ENCODE measurements at places on chromosomes 11 and 22. TPM values are rescaled to one million over a fixed set of nuclear protein-coding genes. Genes with fewer than 3 reads are reported as not detected.

DNA sequence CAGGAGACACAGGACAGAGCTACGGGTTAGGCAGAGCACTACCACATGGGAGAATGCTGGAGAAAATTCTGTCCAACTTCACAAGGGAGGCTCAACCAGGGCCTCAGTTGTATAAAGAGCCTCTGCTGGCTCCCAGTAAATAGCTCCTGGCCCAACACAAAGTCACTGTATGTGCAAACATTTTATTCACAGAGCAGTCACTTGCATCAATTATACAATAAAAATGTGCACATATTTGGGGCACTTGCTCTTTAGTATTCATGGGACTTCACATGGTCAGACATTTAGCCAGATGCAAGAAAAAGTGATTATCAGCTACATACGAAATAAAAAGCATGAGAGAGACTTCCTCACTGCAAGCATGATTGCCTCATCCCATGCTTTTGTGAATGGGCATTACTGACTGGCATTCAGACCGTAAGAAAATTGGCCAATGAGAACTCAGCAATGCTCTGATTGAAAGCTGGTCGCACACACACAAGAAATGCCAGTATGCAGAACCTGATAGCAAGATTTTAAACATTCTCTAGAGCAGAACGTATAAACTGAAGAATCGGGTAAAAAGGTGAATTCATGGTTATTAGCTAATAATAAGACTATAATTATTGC, 39.4 kb downstream of the BLID start:
- H3K4me1 ChIP-seq: no peaks in the 10 kb centered on the region
- no peak overlapping the region for H3K27ac ChIP-seq
- H3K36me3 ChIP-seq: no peaks in the 10 kb centered on the region
- H3K27me3 ChIP-seq: no peaks in the 10 kb centered on the region
- no peak overlapping the region for H3K4me3 ChIP-seq
- no peak for DNase-seq

GRCh38 chr11:71454470-71455113, 1.6 kb downstream of the NADSYN1 start:
- H3K27ac ChIP-seq: no peak overlapping the region
- H3K4me1 ChIP-seq: peaks cover 2% of the 10 kb centered on the region
- no peaks in the 10 kb centered on the region for H3K36me3 ChIP-seq
- H3K27me3 ChIP-seq: no peaks in the 10 kb centered on the region
- DNase-seq: no peak
- H3K4me3 ChIP-seq: no peak overlapping the region

DNA sequence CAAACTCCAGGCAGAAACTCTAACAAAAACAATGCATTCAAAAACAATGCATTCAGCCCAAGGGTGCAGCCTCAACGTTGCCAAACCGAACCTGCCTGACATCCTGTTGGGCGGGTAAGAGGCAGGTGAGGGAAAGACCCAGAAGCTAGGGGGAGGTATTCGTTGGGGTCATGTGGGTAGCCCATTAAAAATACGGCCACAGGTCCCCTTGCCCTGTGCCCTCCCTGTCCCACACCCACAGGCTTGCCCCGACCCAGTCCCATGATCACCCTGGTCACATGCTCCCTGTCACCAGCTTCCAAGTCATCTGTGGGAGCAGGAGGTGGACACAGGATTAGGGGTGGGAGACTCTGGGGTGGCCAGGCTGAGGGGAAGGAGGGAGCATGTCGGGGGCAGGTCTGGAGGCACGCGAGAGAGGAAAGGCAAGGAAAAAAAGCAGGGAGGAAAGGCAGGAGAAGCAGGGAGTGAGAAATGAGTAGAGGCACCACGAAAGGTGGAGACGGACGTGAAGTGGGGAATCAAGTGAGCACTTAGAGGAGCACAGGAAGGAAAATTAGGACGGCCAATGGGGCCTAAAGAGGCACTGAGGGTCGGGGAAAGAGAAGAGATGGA, 683 bp downstream of the PLA2G6 start:
- peaks cover 13% of the 10 kb centered on the region for H3K4me1 ChIP-seq
- H3K27me3 ChIP-seq: no peaks in the 10 kb centered on the region
- no peaks in the 10 kb centered on the region for H3K36me3 ChIP-seq
- peak overlapping the region; percentile 60 for H3K4me3 ChIP-seq
- DNase-seq: no peak
- peak overlapping the region; percentile 64 for H3K27ac ChIP-seq

GRCh38 chr11:22798901-22799300, 30.7 kb downstream of the SVIP start:
- H3K36me3 ChIP-seq: no peaks in the 10 kb centered on the region
- no peak overlapping the region for H3K4me3 ChIP-seq

DNA sequence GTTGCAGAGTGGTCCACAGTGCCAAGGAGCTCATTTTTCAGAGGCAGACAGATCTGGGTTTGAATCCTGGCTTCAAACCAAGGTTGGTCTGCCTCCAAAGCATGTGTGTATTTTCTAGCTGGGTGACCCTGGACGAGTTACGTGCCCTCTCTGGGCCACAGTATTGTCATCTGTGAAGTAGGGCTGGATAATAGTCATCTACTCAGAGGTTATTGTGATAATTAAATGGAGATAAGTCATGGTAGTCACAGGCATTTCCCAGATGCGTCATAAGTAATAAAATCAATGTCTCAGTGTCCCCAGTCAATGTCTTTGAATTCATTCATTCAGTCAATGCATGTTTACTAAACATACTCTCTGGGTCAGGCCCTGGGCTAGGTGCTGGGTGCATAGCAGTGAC, 8.6 kb downstream of the OMP start:
- H3K36me3 ChIP-seq: no peaks in the 10 kb centered on the region
- no peak overlapping the region for H3K27ac ChIP-seq
- H3K27me3 ChIP-seq: no peaks in the 10 kb centered on the region
- H3K4me1 ChIP-seq: peaks cover 16% of the 10 kb centered on the region
- no peak for DNase-seq
- no peak overlapping the region for H3K4me3 ChIP-seq

Gene CASP5
- total RNA-seq: not detected

All from ovary (tissue), 10 donors.